ENCODE measurements at places on chromosomes 12 and 14.

DNA sequence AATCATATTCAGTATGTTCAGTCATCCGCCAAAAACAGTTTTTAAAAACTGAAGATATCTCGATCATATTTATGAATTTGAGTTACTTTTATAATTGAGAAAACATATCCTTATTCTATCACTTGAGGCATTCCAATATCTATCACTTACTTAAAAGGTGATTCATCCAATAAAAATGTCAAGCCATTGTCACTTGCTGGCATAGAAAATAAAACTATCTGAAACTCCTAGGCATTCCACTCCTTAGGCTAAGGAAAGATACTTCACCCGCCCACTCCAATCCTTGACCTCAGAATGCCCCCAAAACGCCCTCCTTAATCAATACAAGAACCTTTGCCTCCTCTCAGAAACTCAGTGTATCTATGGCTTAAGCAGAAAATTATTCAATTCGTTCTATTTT lies 51.3 kb upstream of the AMIGO2 start:
- no peak for DNase-seq

DNA sequence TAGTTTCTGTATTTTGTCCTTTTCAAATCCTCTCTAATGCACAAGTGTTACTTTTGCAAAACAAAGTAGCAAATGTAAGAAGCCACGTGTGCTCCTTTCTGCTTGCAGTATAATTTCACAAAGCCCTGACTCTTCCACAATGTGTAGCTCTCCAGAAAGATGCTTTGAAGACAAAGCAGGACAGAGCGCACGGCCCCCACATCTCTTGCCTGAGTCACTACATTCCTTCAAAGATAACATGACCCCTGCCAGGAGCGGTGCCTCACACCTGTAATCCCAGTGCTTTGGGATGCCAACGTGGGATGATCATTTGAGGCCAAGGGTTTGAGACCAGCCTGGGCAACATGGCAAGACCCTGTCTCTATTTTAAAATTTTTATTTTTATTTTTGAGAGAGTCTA lies 40.5 kb downstream of the JAG2 start:
- DNase-seq: no peak

- DNase-seq: no peak
Observed at GRCh38 chr14:89165189-89166181, 251.5 kb downstream of the FOXN3 start.

DNA sequence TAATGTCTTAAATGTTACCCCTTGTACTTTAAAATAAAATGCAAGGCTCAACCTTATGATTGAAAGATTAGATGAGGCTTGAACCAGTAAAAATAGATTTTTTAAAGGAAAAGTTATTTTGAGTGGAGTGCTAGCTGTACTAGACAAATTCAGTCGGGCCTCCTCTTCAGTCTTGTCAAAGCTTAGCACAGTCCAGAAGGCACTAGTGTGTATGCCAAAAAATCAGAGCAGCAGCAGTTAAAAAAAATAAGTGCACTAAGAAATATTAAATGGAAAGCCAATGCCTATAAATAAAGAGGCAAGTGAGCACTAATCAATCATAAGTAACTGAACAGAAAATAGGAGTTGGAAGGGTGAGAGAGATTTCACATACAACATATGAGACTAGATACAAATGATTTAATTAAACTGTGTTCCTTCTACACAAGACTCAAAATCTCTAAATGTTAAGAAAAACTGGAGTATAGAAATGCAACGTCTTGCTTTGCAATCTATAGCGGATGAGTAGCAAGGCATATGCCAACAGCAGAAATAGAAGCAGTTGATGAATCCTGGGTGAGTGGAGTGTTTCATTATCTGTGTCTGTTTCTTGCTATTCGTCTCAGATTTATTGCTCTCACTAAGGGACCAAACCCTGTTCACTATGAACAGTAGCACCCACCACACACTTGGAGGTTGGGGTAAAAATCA lies 172.1 kb downstream of the ETNK1 start:
- DNase-seq: no peak

DNA sequence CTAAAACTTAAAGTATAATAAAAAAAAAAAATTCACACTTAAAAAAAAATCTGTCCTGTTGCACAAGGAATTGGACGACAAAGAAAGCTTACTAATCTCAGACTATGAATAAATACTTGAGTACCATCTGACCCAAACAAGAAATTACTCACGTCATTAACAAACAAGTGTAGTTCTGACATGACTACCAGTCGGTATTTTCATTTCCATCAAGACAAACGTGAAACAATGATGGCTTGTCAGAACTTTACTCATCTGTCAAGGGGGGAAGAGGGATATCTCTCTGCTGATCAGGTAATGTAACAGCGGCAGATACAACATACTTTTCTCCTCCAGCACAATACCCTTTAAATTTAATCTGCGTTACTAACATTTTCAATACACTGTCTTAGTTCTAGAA lies 78.3 kb downstream of the CDK17 start:
- no peak for DNase-seq

- no peak for DNase-seq
Observed at GRCh38 chr14:22580625-22581024, 8.4 kb downstream of the DAD1 start.

GRCh38 chr14:60349663-60350365 lies 100.8 kb downstream of the PPM1A start:
- no peak for DNase-seq

Measured in stimulated activated CD8-positive, alpha-beta memory T cell treated with anti-CD3 and anti-CD28 coated beads, Interleukin-2, amount 100 ng/mL, for 1 hour (primary cell).